ENCODE measurements at places on chromosomes 6 and 20. TPM values are rescaled to one million over a fixed set of nuclear protein-coding genes. Genes with fewer than 3 reads are reported as not detected.

Gene COL19A1
- total RNA-seq: 0.42 TPM

Gene CALHM4
- total RNA-seq: 0.42 TPM

Gene UNC93A
- total RNA-seq: not detected

Gene CNR1
- 10.7 TPM for total RNA-seq

Gene HLA-DOB
- 3.5 TPM for total RNA-seq

Gene MYMX
- not detected for total RNA-seq

Gene SLC52A3
- total RNA-seq: 0.42 TPM

Gene C6orf163
- total RNA-seq: 3.9 TPM

Gene PABPC1L
- total RNA-seq: 13.4 TPM

GRCh38 chr6:110587328-110587727 lies 110.9 kb upstream of the SLC22A16 start:
- no peak for DNase-seq

GRCh38 chr6:1057490-1058135 lies 254.3 kb upstream of the FOXQ1 start:
- no peak for DNase-seq

DNA sequence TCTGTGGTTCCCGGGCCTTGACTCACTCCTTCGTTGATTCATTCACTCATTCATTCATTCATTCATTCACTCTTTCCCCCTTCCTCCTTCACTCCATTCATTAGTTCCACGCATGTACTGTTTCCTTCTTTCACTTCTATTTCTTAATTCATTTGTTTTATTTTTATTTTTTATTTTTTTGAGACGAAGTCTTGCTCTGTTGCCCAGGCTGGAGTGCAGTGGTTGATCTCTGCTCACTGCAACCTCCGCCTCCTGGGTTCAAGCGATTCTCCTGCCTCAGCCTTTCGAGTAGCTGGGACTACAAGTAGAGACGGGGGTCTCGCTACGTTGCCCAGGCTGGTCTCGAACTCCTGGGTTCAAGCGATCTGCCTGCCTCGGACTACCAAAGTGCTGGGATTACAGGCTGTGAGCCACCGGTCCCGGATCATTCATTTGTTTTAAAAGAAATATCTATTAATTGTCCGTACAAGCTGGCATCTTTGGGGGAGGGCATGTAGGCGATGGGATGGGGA lies 427 bp upstream of the NFKBIE start:
- no peak for DNase-seq

GRCh38 chr6:106120406-106120805 lies 34.3 kb downstream of the PRDM1 start:
- DNase-seq: no peak

DNA sequence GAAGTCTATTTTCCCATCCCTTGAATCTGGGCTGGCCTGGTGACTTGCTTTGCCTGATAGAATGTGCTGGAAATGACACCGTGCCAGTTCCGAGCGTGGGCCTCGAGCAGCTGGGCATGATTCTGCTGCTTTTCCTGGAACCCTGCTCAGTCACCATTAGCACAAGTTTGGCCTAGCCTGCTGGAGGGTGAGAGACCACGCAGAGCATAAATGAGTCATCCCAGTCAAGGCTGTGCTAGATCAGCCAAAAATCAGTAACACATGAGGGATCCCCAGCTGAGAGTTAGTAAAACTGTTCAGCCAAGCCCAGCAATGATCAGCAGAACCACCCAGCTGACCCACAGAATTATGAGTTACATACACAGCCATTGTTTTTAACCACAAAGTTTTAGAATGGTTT lies 74.8 kb upstream of the TOP1 start:
- no peak for DNase-seq

GRCh38 chr20:34628026-34628425 lies 48.9 kb downstream of the PIGU start:
- DNase-seq: no peak

DNA sequence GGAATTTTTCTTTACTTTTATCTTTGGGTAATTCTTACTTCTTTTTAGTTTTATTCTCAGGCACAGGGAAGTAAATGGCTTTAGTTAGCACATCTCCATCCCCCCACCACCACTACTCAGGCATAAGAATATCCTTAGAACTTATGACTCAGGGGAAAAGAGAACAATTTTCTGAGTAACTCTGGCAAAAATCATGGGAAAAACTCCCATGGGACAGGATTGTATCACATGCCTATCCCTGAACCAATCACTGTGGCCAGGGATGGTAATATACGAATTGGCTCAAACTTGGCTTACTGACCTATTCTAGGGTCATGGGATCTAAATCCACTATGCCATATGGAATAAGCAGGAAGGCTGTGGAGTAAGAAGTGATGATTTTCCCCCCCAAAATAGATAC lies 339.1 kb downstream of the BTBD3 start:
- no peak for DNase-seq

DNA sequence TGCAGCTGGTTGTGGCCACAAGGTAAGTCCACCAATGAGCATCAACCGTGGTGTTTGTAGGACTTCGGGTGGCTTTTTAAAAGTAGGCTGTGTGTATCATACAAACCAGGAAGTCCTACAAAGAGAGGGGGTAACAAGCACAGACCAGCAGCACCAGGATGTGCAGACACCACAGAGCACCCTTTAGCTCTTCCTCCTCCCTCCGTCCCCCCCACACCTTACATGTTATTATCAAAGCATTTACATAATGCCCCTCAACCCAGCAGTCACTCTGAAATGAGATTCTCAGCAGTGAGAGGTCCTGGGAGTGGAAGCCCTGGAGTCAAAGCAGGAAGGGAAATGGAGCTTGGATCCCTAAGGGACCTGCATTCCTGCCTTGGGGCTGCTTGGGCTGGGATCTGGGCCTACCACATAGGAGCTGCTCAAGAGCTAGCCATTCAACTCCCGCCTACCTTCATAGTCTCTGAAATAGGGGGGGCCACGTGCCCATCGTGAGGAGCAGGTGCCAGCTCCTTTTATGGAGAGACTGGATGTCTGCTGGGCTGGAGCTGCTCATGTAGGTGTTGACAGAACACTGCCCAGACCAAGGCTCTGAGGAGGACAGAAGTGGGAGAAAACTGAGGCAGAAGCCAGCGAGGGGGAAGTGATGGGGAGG lies 90.6 kb downstream of the PSMB1 start:
- no peak for DNase-seq

DNA sequence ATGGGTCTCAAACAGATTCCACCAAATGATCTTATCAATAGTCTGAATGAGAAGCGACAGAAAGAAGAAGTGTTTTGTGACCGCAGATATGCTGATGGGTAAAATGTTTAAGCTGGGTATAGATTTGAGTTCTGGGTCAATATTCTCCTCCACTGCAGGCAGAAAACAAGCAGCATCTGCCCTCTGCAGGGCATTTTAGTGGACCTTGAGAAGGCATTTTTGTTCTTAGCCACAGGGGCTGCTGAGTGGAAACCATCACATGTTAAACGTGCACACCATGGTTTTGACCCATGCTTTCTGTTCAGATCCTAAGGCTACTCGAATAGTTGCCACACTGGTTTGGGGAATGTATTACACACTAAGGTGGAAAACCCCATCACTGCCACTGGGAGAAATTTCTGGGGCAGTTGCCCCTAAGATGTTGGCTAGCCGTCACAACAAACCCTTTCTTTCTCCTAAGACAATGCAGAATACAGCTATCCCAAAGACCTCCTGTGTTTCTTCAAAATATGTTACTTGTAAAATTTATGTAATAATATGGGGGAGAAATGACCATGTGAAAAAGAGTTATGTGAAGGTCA lies 5.5 kb downstream of the POU3F2 start:
- no peak for DNase-seq

GRCh38 chr6:132380358-132381029 lies 20.8 kb downstream of the MOXD1 start:
- no peak for DNase-seq

GRCh38 chr6:31359581-31359980 lies 2.6 kb upstream of the HLA-B start:
- no peak for DNase-seq

DNA sequence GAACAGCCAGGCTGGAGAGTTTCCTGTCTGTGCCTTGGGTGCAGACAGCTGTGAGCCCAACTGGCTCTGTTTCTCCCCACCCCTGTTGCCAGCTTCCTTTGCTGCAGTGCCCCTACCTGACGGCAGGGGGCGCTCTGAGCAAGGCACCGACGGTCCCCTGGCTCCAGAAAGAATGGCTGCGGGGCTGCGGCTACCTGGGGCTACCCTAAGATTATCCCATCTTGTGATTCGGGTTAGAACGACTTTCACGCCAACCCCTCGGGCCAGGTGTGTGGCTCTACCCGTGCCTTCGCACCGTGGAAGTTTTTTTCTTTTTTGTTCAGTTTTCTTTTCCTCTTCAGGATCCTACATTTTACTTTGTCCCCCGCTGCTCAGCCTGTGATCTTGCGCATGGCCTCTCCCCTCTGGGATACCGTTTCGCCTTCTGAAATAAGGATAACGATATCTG lies 33.4 kb upstream of the AAR2 start:
- peak; percentile 63 for DNase-seq

- no peak for DNase-seq
Measured at GRCh38 chr20:49431329-49431728, 51.1 kb downstream of the KCNB1 start.

- no peak for DNase-seq
Measured at GRCh38 chr20:19986419-19986818, 30.7 kb upstream of the NAA20 start.

GRCh38 chr6:106609699-106610098 lies 19.6 kb downstream of the RTN4IP1 start:
- DNase-seq: no peak

- no peak for DNase-seq
Measured at GRCh38 chr20:59008715-59009336, 1.8 kb upstream of the CTSZ start.

DNA sequence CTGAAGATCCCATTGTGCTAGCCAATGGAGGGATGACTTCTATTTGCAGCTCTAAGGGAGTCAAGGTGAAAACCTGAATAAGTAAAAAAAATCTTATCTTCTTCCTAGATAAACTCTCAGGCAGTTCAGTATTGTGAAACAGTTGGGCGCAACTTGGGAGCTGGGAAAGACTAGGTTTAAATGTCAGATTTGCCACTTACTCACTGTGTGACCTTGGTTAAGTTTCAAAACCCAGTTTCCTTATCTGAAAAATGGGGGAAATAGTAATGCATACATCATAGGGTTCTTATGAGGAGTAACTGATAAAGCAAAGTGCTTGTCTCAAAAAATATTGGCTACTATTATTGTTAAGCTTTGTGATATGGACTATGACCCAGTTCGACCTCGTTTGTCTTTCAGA lies 88.8 kb downstream of the CD83 start:
- no peak for DNase-seq

- DNase-seq: no peak
Measured at GRCh38 chr6:127641905-127642304, 64.9 kb downstream of the C6orf58 start.

- peak; percentile 55 for DNase-seq
Measured at GRCh38 chr20:4108495-4109306, 93.3 kb upstream of the RNF24 start.

DNA sequence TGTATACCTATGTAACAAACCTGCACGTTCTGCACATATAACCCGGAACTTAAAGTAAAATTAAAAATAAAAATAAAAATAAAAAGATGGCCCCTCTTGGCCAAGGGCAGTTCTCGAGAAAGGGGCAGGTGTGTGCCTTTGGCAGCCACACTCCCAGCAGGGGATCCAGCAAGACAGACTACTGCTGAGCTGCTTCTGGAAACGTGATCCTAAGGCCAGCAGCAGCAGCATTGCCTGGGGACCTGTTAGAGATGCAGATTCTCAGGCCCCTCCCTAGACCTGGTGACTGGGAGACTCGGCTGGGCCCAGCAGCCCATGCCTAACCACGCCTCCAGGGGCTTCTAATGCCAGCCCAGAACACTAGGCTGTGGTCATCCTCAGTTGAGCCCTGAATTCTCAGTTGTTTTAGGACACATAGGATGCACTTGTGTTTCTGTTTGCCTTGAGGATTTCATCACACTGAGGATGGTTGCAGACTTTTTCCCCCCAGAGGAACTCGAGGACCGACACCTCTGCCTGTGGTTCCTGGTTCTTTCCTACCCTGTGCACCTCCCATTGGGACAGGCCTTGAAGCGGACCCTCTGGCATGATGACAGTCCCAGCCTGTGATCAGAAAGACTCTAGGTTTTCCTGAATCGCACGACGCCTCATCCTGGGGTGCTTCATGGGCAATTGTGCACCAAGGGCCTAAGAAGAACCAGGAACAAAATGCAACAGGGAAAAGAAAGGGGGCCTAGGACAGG lies 105.9 kb downstream of the TOX2 start:
- no peak for DNase-seq

DNA sequence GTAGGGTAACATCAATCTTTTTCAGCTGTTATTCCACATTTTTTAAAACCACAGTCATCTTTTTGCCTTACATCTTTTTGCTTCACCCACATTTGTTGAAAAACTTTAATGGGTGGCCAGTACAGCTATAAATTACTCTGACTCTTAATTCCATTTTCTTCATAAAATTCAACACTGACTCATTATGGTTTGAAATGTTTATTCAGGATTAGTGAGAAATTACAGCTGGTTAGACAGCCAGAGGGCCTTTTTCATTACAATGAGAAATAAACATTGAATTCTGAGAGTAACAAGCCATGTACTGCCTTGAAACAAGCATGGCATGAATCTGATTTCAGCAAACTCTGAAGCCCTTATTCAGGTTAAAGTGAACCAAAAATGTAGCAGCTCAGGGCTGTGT lies 19.5 kb downstream of the NDUFAF4 start:
- DNase-seq: no peak

- DNase-seq: no peak
Measured at GRCh38 chr20:3473944-3474343, 3.1 kb downstream of the ATRN start.

DNA sequence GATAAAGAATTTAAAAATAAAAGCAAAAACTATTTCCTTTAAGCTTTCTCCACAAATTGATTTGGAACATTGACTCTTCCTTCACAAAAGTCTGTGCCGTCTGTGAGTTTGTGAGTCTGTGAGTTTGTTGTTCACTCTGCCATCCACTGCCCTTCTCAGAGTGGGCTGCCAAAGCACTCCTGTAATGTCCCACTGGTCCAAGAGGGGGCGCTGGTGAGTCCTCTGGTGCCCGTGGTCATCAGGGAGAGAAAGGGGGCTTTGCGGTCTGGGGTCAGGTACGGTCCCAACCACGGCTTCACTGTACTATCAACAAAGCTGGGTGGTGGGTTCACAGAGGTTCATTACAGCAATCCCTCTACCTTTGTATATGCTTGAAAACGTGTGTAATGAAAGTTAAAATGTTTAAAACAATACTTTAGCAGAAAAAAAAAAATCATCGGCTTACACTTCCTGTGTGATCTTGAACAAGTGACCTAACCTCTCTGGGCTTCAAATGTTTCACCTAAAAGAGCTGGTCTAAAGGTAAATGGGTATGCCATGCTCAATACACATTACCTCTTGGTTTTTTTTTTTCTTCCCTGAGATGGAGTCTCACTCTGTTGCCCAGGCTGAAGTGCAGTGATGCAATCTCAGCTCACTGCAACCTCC lies 5.6 kb upstream of the ANKRD60 start:
- peak; percentile 51 for DNase-seq

- DNase-seq: no peak
Measured at GRCh38 chr20:56779452-56780143, 150.5 kb downstream of the TFAP2C start.

- DNase-seq: no peak
Measured at GRCh38 chr6:31265926-31266325, 6.0 kb downstream of the HLA-C start.

Measured in tibial nerve (tissue), 4 donors.